Panc1 (cell line): ENCODE measurements at places on chromosomes 5 and 9.

DNA sequence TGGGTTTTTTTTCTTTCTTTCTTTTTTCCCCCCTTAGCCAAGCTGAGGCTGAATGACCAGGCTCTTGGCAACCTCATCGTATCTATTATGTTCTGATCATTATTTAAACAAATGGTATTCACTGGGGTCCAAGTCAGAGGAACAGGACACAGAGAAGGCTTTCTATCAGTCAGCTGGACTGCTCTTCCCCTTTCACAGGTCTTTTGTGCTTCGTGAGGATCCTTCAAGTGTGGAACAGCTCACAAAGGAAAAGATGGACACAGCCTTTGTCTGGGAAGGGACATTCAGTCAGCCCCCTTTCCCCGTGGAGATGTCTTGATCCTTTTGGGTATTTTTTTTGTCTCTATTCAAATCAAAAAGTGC is 54.2 kb upstream of the DPYSL3 start:
- no peak for DNase-seq

GRCh38 chr9:38119560-38120236 is 50.7 kb upstream of the SHB start:
- DNase-seq = no peak

DNA sequence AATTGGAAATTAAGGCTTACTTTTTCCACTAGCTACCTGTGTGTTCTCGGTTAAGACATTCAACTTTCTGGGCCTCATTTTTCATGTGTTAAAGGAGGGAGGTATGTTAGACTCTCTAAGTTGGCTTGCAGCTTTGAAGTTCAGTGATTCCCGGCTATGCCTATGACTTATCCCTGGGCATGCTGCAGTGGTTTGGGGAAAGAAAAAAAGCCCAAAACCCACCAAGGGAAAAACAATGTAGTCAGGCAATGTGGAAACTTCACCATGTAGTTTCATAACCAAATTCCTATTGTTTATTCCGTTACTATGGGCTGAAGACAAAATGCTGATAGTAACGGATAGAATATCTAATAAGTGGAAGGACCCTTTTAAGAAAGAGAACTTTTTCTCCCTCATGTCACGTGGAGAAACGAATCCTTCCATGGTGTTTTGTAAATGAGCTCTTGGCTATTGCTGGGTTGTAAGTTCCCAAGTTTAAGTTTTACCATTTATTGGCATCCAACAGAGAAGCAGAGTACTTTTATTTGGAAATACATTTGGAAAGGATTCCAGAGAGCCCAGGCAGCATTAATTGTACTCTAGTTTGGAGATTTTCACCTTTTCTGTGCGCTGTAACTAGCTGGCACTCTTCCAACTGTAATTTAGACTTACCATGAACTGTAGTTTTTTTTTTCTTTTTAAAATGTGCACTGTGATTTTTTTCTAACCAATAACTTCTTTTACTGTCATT is 84.9 kb upstream of the MPDZ start:
- no peak for DNase-seq

GRCh38 chr9:134555094-134555650 is 86.4 kb upstream of the COL5A1 start:
- DNase-seq = no peak

GRCh38 chr5:761059-761771 is 23.3 kb downstream of the ZDHHC11B start:
- DNase-seq = no peak

DNA sequence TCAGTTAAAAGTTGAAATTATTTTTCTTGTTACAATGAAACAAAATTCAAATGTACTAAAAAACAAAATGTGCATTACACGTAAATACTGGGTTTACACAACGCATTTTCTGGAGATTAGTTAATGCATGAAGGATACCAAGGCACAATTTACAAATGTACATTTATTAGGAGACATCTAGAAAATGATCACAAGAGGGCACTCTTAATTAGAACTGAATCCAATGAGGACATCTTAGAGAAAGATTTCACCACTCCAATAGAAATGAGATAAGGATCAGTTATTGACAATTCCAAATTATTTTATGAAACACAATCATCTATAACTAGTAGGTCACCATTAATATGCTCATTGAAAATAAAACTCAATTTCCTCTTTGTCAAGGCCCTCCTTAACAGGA is 36.6 kb upstream of the CDH12 start:
- DNase-seq = no peak

DNA sequence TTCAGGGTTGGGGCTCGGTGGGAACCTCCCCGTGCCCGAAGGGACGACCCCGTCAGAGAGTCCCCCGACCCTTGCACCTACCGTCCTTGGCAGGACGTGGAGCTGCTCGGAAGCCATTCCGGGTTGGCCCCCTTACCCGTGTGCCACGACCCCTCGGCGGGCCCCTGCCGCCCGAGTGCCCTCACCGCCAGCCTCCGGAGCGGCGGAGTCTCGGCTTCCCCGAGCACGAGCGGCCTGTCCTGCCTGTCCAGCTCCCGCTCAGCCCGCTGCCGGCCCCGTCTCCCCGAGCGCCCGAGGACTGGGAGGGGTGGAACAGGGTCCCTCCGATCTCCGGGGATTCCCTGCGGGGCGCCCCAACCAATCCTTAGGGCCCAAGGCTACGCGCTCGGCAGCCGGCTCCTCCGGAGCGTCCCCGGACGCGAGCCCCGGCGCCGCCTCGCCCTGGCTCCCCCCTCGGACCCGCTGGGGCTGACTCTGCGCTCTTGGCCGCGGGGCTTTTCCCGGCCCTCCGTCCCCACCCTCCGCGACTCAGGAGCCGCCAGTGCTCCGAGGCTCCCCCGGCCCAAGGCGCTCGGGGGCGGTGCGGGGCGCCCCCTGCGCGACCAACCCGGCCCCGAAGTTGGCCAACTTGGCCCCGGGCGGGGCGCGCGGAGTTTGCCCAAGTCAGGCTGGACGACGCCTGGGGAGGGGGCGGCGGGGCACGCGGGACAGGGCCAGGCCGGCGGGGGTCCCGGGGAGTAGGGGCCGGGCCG is 654 bp downstream of the ADAMTS2 start:
- DNase-seq = no peak

DNA sequence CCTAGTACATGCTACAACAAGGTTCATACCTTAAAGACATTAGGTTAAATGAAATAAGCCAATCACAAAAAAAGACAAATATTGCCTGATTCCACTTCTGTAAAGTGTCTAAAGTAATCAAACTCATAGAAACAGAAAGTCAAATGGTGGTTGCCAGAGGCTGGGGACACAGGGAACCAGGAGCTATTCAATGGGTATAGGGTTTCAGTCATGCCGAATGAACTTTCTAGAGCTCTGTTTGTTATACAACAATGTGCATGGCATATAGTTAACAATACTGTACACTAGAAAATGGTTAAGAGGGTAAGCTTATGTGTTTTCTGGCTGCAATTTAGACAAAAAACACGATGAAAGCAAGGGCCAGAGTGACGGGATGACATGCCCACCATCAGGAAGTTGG is 70.8 kb upstream of the EGFLAM start:
- DNase-seq = no peak

- no peak for DNase-seq
Measured at GRCh38 chr5:114416254-114416653, 54.4 kb downstream of the KCNN2 start.
